ENCODE measurements at places on chromosomes 7 and 10.

GRCh38 chr10:99981581-99982199, 28.1 kb downstream of the DNMBP start:
- no peak for DNase-seq

- no peak for DNase-seq
These were observed 75.9 kb upstream of the KMT2C start for GRCh38 chr7:152511736-152512135.

- DNase-seq = no peak
These were observed 104.5 kb upstream of the LYZL1 start for GRCh38 chr10:29184205-29185000.

GRCh38 chr7:115008465-115009114, 86.7 kb downstream of the MDFIC start:
- peak; percentile 82 for DNase-seq

GRCh38 chr7:78254726-78255055, 456.1 kb downstream of the PHTF2 start:
- DNase-seq = no peak

- no peak for DNase-seq
These were observed 390.3 kb upstream of the PCDH15 start for GRCh38 chr10:55191236-55191860.

GRCh38 chr7:100053215-100053614, 3.6 kb downstream of the ZSCAN21 start:
- DNase-seq = peak; percentile 64

GRCh38 chr7:159145490-159145855, 806 bp upstream of the VIPR2 start:
- DNase-seq = no peak

DNA sequence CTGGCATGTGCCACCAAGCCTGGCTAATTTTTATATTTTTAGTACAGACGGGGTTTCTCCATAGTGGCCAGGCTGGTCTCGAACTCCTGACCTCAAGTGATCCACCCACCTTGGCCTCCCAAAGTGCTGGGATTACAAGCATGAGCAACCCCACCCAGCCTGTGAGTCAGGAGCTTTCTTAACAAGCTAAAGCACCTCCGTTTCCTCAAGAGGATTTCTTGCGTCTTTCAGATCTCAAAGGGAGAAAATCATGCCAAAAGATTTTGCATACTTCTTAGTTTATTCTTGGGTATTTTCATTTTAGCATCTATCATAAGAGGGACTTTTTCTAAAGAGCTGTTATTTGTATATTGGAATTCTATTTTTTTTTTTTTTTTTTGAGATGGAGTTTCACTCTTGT, 47.9 kb upstream of the FOXK1 start:
- DNase-seq = no peak

DNA sequence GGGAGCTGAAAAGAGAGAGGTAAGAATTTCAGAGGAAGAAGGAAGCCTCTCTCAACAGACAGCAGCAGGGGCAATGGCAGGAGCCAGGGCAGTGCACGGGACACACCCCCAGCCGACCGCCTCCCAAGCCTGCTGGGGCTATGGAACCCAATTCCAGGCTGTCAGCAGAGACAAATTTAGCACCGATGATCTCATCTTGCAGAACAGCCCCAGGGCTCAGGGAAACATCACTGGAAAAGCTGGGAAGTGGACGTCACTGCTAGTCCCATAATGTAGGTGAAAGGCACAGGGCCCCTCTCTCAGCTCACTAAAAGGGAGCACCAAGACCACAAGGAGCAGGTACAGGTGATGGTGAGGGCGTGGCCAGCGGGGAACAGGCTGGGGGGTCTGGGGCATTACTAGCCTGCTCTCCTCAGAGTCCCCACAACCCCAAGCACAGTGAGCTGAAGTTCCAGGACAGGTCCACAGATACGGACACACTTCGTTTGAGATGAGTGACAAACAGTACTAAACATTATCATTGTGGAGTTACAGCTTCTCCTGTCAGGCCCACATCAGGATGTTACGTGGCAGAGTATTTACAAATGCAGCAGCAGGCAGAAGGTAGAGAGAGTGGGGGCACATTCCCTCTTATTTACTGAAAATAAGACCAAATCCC, 103.7 kb downstream of the PLXNA4 start:
- peak; percentile 78 for DNase-seq

DNA sequence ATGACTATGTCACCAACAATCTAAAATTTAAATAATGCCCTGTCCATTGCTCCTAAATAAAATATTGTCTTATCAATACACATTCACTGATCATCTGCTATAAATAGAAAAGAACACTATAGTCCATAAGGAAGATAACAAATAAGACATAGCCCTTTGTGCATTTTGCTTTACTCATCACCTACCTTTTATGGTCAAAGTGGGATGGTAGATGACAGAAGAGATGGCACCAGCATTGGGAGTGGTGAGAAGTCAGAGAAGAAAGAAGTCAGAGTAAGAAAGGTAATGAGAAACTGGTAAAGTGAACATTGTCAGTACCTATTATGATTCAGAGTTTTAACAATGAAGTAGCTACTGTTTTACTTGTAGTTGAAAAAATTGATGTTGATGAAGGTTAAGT, 31.1 kb downstream of the SEMA3E start:
- DNase-seq = no peak

GRCh38 chr7:911791-912480, 35.6 kb downstream of the GET4 start:
- no peak for DNase-seq

DNA sequence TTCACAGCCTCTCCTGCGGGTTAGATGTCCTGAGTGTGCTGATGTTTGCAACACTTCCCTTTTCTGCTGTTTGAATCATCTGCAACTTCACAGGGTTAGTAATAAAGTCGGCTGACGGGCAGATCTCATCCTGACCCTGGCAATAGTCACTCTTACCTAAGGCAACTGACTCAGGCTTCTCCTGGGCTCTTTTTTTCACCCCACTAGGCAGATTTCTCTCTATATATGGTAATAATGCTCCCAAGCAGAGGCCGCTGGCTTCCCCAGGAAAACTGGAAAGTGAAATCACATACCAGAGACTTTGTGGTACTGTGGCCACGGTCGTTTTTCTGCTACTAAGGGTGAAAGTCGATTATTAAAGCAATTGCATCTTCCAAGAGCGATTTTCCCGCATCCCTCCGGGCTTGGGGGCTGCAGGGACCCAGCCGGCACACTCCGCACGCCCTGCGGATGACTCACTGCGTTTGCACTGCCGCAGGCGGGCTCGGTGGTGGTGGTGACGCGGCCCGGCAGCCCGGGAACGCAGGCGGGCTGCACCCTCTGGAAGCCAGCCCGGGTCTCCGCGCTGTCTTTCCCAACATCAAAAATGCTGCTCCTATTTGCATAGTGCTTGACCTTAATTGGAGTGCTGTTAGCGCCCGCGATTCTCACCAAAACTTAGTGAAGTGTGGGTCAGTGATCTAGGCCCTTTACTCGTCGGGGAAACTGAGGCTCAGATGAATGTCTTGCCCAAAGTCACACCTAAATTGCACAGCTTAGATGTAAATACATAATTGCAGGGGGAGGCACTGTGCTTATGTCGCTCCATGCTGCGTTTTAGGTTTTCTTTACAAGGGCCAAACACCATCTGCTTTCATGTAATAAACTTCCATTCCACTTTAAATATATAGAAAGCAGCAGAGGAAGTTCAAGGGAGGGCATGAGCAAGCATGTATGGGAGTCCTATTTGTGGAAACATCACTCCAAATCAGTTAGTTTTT, 47.6 kb upstream of the ITGB1 start:
- DNase-seq = peak; percentile 74

DNA sequence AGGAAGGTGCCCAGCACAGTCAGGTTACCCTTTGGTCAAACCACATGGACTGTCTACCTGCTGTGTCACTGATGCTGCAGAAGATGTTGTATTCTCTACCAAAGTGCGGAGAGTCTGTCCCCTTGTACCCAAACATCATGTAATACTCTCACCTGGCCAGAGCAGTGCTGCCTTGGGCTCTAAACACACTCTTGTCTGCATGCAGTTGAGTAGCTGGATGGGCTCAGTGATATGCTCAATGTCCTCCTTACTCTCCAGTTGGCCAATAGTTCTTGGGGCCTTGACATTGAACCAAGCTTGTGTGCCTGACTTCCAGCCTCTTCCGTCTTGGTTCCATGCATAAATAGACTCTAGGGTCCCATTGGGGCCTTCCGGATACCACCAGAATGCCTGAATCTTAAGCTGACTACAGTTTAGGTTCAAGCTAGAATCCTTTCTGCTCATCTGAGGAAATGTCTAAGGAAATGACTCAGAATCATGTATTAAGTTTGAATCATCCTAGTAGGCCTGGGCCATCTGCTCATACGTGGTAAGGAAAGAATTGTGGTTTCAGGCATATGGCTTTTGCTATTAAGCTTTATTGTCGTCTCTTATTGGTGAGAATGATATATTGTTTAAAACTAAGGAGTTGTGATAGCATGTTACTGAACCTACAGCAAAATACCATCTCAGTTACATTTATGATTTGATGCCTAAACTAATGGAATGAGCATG, 118.0 kb downstream of the OTUD1 start:
- no peak for DNase-seq

DNA sequence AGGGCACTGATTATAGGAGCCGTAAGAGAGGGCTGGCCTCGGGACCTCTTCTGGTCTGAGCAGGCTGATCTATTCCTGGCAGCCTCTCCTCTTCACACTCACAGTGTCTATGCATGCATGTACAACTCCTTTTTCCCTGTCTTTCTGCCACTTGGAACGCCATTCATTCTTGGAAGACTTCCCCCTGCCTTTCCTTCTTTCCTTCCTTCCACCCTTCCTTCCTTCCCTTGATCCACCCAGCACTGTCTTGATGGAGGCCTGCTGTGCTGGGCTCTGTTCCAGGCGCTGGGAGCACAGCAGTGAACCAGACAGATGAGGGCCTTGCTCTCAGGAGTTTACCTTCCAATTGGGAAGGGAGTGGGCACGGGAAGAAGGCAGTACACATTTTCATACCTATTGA, 114.8 kb downstream of the SH3PXD2A start:
- no peak for DNase-seq

DNA sequence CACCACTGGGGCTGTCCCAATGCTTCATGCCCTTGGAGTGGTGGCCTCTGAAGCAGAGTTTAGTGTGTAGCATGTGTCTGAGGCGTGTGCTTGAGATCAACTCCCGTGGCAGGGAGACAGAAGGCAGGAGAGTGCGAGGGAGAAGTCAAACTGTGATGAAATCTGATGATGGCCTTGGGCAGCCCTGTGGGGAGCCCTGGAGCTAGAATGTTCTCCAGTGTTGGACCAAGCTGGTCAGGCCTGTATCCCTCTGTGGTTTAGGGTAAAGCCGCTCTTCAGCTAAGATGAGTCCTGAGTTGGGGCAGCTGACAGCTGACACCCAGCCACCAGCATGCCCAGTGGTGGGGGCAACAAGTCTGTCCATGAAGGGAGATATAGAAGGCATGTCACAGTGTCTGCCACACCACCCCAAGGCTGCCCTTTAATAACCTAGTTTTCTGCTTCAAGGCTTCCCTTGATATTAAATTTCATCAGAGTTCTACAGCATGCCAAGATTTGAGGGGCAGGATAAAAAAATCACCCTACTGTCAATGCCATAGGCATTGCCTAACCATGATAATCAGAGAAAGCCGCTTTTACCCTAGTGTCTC, 170.5 kb upstream of the SVIL start:
- no peak for DNase-seq

DNA sequence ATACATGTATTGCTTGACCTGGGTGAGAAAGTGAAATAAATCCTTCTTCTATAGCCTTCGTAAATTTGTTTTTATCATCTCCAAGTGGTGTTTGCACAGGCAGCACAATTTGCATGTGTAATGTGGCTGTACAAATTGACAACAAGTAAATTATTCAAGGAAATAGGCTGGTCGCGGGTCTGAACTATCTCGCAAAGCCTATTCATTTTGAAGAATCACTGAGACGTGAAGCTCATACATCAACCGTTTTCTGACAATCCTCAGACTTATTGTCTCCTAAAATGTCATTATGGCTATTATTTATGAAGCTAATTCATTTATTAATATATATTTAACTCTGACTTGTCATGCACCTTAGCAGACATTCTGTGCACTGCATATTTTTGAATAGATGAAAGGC, 16.2 kb upstream of the FAM204A start:
- DNase-seq = no peak

- DNase-seq = no peak
These were observed 35.9 kb upstream of the ANK3 start for GRCh38 chr10:60425392-60426110.

DNA sequence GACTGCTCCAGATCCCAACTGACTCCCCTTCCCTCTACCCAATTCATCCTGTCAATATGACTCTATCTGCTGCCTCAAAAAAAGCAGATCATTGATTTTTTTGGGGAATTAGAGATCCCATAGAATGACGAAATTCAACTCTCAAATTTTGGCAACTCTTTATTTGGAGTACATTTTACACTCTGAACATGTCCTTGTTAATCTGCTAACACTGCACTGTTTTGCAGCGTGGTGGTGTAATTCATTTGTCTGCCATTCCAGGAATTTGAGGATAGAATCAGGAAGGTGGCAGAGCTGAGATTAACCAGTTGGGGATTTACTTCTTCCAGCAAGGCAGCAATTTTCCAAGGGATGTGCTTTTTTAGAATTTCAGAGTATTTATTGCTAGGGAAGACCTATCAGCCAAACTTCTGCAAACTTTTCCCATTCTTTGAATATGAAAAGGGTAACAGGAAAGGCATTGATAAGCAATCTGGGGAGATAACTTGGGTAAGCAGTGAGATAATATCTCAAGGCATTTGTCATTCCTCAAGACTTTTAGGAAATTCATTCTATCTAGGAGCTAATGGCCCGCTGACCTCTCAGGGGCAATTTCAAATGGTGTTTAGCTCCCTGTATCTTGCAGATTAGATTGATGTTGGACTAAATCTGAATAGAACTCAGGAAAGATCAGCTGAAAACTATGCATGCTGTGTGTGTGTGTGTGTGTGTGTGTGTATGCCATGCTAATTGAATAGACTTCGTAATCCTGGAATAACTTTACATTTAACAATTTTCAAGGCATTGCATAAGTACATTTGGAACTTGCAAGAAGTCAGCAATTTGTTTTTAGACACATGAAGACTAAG, 9.7 kb downstream of the BAMBI start:
- DNase-seq = no peak

DNA sequence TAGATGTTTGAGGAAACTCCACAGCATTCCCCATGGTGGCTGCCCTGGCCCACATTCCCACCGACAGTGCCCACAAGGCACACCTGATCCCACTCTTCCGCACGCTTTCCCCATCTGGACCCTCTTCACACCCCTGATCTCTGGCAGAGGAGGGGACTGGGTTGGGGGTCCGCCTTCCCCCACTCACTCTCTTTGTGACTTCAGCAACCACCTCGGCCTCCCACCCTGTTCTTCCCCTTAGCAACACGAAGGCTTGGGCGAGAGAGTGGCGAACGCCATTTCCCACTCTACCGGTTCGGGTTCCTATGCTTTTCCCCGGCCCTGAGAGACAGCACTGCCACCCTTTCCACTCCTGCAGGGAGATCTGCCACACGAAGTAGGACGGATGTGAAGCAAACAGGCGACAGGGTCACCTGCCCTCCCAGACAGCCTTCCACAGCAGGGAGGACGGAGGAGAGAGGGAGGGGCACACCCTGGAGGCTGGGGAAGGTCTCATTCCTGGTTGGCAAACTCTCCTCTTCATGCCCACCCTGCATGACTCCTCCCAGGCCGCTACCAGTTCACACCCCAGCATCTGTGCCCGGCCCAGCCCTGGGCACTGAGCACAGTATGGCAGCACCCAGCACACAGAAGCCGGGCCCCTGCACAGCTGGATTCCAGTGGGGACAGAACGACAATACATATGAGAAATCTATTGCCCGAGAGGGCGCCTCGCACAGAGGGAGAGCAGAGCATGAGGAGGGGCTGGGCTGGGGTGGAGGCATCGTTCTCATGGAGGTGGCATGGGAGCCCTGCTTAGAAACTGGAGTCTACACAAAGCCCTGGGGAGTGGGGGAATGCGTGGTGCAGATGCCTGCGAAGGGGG, 93.5 kb downstream of the PAXIP1 start:
- no peak for DNase-seq

Data from femur (tissue), 1 donor.